ENCODE measurements at places on chromosomes 3 and 15.

DNA sequence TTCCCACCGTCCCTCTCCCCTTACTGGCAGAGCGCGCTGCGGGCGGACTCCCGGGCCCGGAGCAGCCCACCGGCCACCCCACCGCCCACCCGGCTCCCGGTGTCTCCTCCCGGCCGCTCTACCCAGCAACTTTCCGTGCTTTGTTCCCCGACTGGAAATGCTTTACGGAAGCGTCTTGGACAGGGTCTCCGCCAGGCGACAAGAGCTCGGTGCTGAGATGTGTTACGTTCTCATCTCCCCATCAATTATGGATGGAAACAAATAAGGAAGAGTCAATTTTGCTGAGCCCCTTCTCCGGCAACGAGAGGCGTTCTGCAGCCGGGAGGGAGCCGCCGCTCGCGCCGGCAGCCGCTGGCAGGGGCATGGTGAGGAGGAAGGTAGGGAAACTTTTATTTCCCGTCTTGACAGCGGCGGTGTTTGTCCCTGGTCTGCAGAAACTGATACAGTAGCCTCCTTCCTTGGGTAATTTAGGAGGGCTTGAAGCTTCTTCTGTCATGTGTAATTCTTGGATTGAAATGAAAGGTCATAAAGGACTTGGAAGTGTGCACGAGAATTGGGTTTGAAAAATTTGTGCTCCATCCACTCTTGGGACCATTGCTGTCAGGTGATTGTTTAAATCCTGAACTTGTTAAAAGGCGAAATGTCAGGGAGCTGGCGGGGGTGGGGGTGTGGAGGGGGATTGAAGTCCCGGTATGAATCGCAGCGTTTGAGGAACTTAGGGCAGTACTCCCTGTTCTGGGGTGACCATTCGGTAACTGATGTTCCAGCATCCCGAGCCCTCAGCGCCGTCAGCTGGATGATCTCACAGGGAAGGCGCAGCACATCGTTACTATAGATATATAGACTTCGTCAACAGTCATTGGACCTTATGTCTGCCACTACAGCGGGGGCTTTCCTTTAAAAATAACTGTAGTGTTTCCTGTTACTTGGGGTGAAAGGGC, 1.5 kb downstream of the SEMA6D start:
- DNase-seq: peak; percentile 41

DNA sequence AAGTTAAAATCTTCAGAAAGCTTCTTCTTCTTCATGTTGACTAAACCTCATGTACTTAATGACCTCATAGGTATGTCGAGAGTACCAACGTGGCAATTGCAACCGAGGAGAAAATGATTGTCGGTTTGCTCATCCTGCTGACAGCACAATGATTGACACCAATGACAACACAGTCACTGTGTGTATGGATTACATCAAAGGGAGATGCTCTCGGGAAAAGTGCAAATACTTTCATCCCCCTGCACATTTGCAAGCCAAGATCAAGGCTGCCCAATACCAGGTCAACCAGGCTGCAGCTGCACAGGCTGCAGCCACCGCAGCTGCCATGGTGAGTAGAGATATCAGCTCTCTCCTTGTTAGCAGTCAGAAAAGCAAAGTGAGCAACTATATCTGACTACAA, 176.5 kb downstream of the MBNL1 start:
- no peak for DNase-seq

GRCh38 chr3:47394881-47395280, 14.1 kb downstream of the PTPN23 start:
- no peak for DNase-seq

GRCh38 chr3:196120291-196120951, 38.5 kb upstream of the TFRC start:
- DNase-seq: no peak

DNA sequence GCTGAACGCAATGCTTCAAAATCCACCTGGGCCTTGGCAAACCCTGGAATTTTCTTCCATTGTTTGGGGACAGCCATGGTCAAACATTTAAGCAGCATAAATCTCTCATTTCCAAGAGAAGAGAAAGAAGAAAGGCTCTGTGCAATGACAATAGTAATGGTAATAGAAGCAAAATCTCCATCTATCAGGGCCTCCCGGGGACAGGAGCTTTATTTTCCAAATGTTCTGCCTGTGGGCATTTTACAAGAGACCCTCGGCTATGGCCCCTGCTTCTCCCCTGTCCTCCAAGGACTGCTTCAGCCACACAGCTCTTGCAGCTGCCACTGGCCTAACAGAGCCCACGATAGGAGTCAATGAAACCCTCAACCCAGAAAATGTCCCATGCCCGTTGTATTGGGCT, 12.7 kb upstream of the FAM240A start:
- no peak for DNase-seq

GRCh38 chr3:42526616-42527367, 24.3 kb downstream of the VIPR1 start:
- no peak for DNase-seq

- DNase-seq: no peak
Observed at GRCh38 chr3:100149713-100150415, 35.6 kb upstream of the FILIP1L start.

GRCh38 chr3:193240850-193241706, at the start of gene PLAAT1:
TSS of gene PLAAT1 (plus strand) at chr3:193241222. CDS start at chr3:193255651, 14,429 bp downstream.
- DNase-seq: peak; percentile 93

GRCh38 chr3:125161607-125162219, 50.8 kb downstream of the SLC12A8 start:
- DNase-seq: no peak

- no peak for DNase-seq
Observed at GRCh38 chr3:8668216-8668615, 23.6 kb upstream of the SSUH2 start.

- no peak for DNase-seq
Observed at GRCh38 chr3:116181159-116181558, 264.1 kb downstream of the LSAMP start.

DNA sequence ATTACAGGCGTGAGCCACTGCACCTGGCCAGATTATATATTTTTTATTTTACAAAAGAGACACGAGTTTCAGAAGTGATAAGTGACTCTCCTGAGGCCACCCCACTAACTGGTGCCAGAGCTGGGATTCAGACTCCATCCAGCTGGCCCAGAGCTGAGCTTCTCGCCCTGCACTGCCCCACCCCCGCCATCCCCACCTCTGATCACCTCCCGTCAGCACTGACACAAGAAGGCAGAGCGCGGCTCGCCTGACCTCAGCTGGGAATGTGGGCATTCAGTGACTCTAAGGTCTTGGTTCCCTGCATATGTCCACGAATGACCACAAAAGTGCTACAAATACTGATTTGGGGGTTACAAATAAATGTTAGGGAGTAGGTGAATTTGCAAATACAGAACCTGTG, 56.1 kb upstream of the GALNT15 start:
- DNase-seq: no peak

- DNase-seq: no peak
Observed at GRCh38 chr3:49470714-49471420, 800 bp downstream of the DAG1 start.

DNA sequence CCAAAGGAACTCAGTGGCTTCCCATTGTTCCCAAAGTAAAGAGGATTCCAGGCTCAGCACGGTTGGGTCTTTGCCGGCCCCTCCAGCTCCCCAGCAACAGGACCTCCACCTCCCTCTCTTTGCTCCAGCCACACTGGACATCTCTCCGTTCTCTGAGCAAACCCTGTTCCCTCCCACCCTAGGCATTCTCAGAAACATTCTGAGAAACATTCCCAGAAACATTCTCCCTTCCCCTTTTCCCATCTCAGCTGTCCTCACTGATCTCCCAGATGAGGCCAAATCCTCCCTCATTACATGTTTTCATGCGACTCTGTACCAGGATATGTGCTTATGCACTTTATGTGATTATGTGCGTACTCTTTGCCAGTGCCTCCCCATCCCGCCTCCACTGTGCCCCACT, 14.1 kb downstream of the CCDC33 start:
- no peak for DNase-seq

- no peak for DNase-seq
Observed at GRCh38 chr15:31090766-31091165, 10.8 kb downstream of the TRPM1 start.

DNA sequence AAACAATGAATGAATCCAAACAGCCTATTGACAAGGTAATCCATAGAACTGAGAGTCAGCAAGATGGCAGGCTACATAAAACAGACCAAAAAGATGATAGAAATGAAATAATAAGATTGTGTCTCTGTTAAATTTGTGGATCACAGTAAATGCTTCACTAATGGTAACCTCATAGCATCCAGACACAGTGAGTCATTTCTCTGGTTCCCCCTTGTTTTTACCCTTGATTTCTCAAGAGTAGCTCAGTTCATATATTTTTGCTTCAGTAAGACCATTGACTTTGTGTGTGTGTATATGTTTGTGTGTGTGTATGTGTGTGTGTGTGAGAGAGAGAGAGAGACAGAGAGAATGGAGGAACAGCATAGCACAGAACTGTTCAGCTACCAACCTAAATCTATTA, 546.9 kb downstream of the RBMS3 start:
- DNase-seq: no peak

DNA sequence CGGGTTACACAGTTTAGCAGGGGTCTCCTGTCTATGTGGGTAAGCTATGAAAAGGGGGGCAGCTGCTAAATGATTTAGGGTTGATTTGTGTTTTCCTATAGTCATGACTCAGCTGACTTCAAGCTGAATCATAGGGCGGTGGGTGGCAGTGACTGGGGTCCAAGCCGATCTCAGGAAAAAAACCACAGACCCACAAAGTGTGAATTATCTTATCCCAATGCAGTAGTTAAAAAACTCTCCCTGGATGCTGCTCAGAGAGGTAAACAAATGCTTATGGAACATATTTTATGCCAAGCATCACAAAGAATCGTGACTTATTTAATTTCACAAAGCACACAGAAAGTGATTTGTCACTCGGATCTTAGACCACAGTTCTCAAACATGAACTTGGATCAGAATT, 18.4 kb upstream of the TOPAZ1 start:
- DNase-seq: no peak

DNA sequence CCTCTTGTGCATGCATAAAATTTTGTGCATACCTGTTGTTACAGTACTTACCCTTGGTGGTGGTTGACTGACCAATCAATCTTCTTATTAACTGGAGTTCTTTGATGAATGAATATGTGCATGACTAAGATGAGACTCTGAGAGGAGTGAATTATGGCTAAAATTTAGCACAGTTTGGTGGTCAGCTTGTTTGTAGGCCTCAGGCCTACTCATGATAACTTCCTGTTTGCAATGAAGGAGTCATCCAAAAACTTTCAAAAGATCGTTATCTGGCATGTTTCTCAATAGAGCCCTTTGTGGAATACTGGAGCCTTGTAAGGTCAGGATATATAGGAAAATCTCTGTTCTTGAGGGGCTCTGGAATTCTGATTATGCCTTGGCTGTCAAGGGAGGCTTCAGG, 66.5 kb downstream of the LEKR1 start:
- DNase-seq: no peak

DNA sequence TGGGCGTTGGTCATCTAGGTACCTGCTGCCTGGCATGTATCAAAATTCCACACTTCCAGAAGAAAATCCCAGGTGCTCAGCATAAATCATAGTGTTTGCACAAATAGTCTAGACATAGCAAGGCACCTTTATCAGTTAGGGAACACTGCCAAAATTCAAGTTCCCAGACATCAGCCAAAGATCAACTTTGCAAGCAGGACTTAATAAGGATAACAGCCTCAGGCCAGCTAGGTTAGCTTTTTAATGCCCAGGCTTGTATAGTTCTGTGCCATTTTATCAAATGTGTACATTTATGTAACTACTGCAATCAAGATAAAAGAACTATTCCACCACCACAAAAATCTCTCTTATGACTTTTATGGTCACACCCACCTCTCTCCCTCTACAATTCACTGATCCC, 30.7 kb downstream of the DZIP3 start:
- peak; percentile 26 for DNase-seq

GRCh38 chr15:75208501-75209288, 7.0 kb downstream of the C15orf39 start:
- DNase-seq: no peak

GRCh38 chr15:27826902-27827714, 272.0 kb downstream of the OCA2 start:
- DNase-seq: no peak

DNA sequence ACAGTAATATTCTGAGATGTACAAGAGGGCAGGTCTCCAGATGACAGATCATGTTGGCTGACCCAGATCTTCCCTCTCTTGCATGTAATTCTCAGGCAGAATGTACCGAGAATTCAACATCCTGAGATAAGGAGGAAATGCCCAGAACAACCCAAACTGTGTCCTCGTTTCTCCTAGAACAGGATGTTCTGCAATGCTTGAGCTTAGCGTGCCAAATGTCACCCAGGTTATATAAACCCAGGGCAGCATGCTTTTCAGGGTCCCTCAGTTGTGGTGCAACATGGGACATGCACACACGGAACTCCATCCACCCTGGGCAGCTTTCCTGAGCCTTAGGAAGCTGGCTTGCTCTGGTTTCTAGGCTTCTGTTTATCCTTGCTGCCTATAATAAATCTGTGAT, 102.1 kb upstream of the CMC1 start:
- no peak for DNase-seq

- no peak for DNase-seq
Observed at GRCh38 chr3:167884481-167884880, 149.0 kb downstream of the SERPINI1 start.

GRCh38 chr15:64883997-64884511, 27.6 kb upstream of the ANKDD1A start:
- peak; percentile 49 for DNase-seq

GRCh38 chr3:69922521-69923000, 77.0 kb upstream of the SAMMSON start:
- no peak for DNase-seq

DNA sequence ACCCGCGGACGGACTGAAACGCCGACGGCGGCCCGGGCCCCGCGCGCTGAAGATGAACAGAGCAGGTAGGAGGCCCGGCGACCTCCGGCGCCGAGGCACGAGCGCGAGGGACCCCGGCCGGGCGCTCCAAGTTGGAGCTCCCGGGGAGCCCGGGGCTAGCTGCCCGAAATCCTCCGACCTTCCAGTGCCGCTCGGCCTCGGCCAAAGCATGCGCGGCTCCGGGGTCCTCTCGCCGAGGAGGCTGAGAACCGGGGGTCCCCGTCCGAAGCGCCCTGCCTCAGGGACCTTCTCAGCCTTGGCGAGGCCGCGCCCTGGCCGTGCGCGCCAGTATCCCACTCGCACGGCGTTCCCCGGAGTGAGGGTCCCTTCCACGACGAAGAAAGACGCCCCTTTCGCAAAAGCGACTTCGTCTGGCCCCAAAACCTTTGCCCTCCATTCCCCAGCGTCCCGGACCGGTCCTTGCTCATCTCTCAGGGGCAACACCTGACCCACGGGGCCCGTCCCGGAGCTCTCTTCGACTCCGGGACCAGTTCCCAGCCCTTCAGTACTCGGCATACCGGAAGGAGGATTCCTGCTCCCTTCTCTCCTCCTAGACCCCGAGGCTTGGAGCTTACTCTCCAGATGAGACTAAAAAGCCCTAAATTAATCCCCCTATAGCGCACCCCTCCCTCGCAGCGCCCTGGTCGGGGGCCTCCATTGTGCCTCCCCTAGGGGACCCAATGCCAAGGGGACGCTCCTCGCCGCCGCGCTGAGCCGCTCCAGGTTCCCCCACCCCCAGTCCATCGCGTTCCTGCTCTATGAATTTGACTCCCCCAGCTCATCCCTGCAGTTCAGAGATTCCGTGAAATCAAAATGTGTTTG, 7.7 kb upstream of the FGD5 start:
- DNase-seq: no peak

- DNase-seq: no peak
Observed at GRCh38 chr3:8324747-8325146, 176.9 kb upstream of the LMCD1 start.

All from NCI-H1105 treated with DMSO at 0.1 percent for 48 hours (cell line).